ENCODE measurements at places on chromosomes 1 and 21.

GRCh38 chr1:10909697-10910680, 102.5 kb upstream of the TARDBP start:
- DNase-seq: no peak

- peak; percentile 67 for DNase-seq
Measured at GRCh38 chr1:152050886-152051675, 14.3 kb upstream of the S100A11 start.

GRCh38 chr1:192973202-192973601, 86.0 kb downstream of the UCHL5 start:
- DNase-seq: no peak

DNA sequence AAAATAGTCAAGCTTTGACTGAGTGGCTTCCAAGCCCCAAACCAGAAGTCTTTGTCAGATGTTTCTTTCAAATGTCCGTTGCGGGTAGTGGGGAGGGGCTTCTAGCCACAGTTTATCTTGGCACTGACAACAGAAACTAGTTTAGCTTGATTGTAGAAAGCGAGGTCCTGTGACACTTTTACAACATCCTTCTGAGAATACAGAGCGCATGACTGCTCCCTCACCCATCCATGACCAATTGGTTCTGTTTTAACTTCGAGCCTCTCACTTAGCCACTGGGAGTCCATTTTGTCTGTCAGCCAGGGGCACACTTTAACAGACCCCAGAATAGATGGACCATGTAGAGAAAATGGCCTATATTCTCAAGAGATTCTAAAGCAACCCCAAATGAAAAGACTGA, 199.2 kb upstream of the ST6GALNAC5 start:
- no peak for DNase-seq

GRCh38 chr1:18539171-18539570, 58.4 kb downstream of the KLHDC7A start:
- DNase-seq: peak; percentile 41

DNA sequence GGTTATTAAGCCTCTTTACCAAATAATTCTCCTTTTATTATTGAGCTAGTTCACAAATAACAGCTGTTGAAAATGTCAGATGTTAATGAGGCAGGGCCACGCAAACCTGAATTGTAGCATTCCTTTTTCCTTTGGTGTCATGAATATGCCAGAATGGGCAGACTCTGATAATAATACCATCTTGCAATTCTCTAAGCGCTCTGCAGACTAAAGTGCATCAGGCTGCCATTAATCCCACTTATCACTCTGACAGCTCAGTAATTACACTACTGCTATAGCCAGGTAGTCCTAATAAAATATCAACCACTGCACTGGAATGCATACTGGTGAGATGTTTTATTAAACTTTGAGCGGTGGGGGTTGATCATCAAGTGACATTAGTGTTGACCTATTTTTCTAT, 177.7 kb downstream of the DPYD start:
- no peak for DNase-seq

DNA sequence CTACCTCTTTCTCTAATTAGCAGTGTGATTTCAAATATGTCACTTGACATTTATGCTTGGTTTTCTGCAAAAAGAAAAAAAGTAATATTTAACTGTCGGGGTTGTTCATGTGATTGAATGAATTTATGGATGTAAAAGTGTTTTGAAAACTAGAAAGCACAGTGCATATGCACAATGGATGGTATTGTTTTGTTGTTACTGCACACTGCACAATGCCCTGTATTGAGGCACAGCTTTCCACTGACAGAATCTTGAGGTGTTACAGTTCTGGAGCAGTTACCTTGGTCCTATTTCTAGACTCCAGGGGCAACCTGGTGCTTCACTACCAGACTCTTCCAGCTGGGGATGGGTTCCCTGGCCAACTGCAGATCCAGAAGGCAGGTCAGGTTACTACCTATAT, 116.8 kb upstream of the L1TD1 start:
- DNase-seq: no peak

- DNase-seq: no peak
Measured at GRCh38 chr1:174969977-174970376, 29.8 kb upstream of the CACYBP start.

DNA sequence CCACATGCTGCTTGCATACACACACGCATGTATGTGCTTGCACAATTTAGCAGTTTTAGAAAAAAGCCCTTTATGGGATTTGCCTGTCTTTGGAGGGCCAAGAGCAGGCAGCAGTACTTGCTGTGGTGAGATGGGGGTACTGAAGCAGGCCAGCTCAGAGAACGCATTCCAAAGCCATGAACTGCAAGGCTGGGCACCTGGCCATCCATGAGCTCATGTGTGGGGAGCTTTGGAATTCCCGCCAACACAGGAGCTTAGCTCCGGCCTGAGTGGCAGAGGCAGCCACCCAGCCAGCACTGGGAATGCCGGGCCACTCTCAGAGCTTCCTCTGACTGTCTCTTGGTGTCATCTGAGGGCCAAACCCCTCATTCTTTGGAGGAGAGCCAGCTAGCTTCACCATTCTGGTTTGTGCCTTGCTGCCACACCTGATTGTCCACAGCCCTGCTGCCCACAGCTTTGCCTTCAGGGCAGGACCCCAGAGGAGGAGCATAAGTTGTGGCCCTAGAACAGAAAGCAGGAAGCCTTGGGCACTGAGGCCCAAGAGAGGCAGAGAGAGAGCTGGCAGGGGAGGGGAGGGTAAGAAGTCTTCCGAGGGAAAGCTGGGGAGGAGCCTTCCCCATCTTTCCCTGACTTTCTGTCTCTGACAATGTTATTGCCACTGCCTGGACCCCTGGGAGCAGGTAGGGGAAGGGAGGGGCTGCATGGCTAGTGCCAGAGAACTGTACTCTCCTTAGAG, 92.1 kb upstream of the POU3F1 start:
- peak; percentile 82 for DNase-seq

- DNase-seq: no peak
Measured at GRCh38 chr1:26844424-26845196, 18.1 kb downstream of the ZDHHC18 start.

- DNase-seq: no peak
Measured at GRCh38 chr1:230303822-230304221, 122.3 kb downstream of the PGBD5 start.

- DNase-seq: no peak
Measured at GRCh38 chr1:66313429-66313828, 220.5 kb upstream of the SGIP1 start.

DNA sequence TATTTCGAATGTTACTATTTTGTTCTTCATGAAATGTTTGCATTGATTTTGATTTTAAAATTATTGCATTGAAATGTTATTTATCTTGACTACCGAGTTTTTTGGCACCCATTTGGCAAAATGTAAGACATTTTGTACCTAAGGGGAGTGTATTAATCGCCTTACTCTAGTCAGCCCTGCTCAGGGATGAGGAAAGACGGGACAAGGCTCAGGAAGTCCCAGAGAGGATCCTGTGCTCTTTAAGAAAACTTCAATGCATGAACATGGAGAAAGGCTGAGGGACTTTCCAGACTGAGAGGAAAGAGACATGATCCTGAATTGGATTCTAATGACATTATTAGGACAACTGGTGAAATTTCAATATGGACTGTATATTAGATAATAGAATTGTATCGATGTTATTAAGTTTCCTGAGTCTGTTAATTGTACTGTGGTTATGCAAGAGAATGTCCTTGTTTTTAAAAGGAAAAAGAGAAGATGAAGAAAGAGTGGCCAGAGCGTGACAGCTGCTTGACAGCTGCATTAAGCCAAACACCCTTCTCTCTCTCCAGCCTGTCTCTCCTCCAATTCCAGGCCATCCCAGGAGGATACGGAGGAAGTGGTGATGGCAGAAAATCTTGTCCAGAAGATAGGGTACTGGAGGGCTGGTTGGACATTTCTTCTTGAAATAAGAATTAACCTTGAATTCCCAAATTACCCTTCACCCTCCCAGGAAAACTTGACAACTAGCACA, 66.0 kb downstream of the PLEKHA6 start:
- DNase-seq: no peak

DNA sequence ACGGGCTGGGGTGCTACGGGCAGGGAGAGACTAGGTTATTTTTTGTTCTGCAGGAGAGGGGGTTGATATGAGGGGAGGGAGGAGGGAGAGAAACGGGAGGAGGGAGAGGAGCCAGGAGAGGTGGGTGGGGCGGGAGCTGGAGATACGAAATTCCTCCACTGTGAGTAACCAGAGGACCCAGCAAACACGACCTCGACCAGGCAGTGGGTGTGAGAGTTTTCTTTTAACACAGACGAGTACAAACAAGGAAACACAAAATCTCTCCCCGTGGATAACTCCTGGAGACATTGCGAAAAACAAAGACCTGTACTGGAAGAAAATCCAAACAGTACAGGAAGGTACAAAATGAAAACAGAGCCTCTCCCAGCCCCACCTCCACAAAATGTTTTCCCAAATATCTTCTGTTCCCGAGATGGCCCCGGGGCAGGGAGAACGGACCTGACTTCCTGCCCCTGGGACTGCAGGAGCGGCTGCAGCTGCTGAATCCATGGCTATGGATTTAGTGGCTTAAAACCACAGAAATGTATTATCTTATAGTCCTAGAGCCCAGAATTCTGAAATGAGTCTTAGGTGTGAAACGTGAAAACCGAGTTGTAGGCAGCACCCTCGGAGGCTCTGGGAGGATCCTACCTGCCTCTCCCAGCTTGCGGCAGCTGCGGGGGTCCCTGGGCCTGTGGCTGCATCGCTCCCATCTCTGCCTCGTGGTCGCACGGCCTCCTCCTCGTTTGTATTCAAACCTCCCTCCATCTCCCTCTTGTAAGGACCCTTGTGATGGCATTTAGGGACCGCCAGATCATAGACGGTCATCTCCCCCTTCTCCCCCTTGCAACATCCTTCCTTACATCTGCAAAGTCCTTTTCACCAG, 82.2 kb downstream of the RIPK4 start:
- peak; percentile 69 for DNase-seq

DNA sequence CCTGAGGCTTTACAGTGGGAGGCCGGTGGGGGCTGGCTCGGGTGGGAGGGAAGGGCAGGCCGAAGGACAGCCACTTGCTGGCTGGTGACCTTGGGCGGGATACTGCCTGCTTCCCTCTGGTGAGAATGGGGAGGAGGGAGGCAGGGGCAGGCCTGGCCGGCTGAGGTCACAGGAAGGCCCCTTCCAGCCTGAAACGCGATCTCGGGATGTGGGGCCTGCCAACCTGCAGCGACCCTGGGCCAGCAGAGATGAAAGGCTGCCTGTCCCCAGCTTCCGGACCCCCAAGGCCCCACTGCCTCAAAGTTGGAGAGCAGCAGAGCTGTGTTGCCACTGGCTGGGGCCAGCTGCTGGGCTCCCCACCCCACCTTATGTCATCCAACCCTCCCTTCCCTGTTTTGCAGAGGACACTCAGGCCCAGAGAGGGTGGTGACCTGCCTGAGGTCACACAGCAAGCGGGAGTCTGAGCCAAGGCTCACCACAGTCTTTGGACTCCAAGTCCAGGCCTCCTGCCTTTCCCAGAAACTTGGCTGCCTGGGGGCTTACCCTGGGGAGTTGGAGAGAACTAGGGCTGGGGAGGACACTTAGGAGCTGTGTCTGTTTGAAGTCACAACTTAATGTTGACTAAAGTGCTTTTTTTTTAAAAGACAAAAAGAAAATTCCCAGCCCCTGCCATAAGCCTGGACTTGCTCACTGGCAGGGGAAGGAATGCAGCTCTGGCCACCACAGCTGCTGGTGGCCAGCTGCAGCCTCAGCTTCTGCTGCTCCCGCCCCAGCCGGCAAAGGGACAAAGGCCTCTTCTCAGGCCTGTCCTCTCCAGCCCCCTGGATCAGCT, 14.8 kb upstream of the WASF2 start:
- peak; percentile 72 for DNase-seq

DNA sequence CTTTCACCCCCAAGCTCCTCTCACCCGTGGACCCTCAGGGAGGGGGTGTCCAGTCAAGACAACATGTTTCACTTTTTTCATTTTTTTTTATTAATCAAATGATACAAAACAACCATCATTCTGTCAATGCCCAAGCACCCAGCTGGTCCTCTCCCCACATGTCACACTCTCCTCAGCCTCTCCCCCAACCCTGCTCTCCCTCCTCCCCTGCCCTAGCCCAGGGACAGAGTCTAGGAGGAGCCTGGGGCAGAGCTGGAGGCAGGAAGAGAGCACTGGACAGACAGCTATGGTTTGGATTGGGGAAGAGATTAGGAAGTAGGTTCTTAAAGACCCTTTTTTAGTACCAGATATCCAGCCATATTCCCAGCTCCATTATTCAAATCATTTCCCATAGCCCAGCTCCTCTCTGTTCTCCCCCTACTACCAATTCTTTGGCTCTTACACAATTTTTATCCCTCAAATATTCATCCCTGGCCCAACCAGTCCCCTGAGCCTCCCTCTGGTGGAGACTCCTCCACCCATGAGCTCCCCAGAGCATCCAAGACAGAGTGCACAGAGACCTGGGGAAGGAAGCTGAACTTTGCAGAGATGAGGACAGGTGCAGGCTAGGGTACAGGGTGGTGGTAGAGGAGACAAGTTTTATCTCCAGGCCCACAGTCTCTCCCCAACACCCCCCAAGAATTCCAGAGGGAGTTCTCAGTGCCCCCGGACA, 1.4 kb upstream of the S100A16 start:
- DNase-seq: no peak

- peak; percentile 64 for DNase-seq
Measured at GRCh38 chr1:54487571-54488050, 60.4 kb upstream of the ACOT11 start.

GRCh38 chr1:90347366-90347765, 352.5 kb downstream of the ZNF326 start:
- DNase-seq: no peak

- DNase-seq: no peak
Measured at GRCh38 chr1:174877208-174877673, 122.5 kb upstream of the CACYBP start.

DNA sequence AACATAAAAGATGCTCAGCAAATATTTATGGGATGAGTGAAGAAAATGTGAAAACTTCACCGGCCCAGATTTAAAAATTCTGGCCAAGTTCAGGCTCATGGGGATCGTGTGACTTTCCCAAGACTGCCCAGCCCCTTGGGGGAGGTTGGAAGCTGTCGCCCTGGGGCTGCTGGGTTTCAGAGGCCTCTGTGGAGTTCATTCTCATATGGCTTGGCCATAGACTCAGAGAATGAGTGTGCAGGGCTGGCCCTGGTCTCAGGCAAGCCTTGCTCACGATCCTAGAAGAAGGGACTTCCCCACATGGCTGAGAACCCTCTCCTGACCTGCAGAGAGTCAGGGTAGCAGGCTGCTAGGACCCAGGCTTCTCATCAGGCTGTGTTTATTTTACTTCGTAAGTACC, 24.6 kb downstream of the PADI2 start:
- DNase-seq: no peak

DNA sequence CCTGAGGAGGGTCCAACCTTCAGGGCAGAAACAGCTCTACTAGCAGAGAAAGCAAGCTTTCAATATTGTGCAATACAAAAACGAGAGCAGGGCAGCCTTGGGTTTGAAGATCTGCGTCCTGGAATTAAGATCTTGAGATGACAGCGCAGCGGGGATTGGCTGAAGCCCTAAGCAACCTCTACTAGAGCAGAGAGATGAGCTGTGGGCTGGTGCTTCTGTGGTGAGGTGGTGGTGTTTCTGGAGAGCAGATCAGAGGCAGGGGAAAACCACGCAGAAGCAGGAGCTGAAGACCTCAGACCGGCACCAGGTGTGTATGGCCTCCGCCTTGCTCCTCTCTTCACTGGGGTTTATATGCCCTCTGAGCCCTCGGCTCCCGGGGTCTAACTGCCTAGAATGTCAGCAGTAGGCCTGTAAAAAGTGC, 12.5 kb downstream of the TRAF3IP3 start:
- DNase-seq: no peak

Measured in ureter (tissue), 1 donor.